Naive thymus-derived CD4-positive, alpha-beta T cell (primary cell): ENCODE measurements at places on chromosomes 13 and 19. TPM values are rescaled to one million over a fixed set of nuclear protein-coding genes. Genes with fewer than 3 reads are reported as not detected.

- no peak for DNase-seq
Measured at GRCh38 chr13:106752584-106753170, 184.7 kb upstream of the ARGLU1 start.

GRCh38 chr13:51562011-51562671 is 22.1 kb upstream of the WDFY2 start:
- DNase-seq = no peak

GRCh38 chr19:14972676-14973075 is 7.0 kb downstream of the SLC1A6 start:
- DNase-seq = no peak

DNA sequence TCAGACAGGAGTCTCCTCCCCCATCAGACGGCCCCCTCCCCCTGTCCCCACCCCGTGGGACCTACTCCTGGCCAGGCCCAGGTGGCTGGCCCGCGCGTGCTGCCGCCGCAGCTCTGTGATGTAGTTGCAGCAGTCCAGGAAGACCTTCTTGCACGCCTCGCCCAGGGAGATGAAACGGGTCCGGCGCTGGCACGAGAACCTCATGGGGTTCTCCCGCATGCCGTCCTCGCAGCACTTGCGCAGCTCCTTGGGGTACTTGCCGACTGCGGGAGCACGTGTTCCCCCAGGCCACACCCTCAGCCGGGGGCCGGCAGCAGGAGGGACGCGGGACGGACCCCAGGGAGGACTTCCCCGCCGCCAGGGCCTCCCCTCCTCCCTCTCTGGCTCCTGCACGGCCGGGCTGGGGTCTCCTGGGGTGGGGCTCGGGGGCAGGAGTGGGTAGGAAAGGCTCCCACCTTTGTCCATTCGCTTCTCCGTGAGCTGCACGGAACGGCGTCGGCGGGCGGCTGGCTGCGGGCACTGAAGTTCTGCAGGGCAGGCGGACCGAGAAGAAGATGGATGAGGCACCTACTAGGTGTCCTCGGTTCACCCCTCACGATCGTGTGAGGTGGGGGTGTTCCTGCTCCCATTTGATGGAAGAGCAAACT is 13.3 kb downstream of the C3 start:
- DNase-seq = no peak

The HIF3A gene
- polyA plus RNA-seq = not detected

GRCh38 chr19:40604647-40605215 is 3.6 kb downstream of the LTBP4 start:
- DNase-seq = no peak

DNA sequence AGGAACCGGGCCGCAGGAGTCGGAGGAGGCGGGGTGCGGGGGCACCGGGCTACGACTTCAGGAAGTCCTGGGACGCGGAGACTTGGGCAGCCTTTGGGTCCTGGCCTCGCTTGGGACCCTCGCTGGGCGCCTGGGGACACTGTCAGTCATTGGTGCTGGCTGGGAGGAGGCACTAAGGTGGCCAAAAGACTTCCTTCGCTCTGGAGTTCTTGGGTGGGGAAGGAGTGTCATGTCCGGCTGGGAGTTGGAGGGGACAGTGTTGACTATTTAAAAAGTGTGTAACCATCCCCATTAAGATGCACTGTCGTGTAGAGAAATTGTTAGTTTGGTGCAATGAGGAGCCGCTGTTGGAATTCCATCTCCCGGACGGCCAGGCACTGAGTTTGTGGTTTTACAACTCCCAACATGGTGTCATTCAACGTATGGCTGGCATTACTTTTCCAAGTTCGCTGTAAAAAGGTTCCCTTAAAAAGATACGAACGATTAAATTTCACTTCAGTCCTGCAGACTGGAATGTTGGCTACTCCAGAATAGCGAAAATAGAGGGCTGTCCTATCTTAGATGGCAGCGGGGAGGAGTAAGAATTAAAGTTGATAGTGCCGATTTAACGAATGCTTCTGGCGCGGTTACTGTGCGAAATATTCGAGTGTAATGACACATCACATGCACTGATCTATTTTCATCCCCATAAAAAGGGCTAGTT is 776 bp downstream of the DNAJC3 start:
- no peak for DNase-seq

DNA sequence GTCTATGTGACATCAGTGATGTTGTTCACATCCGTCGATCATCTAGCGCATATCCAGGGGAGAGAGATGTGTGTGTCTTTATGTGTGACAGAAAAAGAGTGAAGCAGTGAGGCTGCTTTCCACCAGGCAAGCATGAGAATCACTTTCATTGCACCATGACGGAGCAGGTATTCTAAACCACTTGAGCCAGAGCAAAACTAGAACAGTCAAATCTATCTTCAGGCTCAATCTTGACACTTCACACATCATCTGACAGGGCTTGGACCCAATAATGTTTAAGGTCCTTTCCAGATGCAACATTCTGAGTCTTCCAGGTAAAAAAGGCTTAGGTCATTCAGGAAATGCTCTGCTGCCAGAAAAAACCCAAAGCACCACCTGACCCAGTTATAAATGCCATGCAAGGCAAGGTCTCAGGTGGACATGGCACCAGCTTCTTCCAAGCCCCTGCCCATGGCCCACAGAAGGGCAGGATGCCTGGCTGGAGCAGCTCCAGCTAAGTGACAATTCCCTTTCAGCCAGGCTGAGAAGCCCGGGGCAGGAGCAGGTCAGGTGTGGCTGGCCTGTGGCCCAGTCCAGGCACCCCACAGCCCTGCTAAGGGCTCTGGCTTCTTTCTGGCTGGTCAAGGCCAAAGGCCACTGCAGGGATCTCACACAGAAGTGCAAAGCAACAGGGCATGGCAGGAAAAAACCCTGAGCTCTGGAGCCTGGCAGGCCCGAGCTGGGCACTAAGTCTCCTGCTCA is 5.0 kb downstream of the ELAVL1 start:
- DNase-seq = no peak

- no peak for DNase-seq
Measured at GRCh38 chr19:45161738-45162607, 1.2 kb upstream of the NKPD1 start.

GRCh38 chr19:1848399-1849131 is at the start of gene REXO1:
Gene REXO1 (minus strand): TSS chr19:1848483. CDS start chr19:1848358, 125 bp downstream.
- peak; percentile 96 for DNase-seq

GRCh38 chr13:75861786-75862185 is 225.7 kb downstream of the LMO7 start:
- DNase-seq = no peak

- no peak for DNase-seq
Measured at GRCh38 chr13:21796775-21797514, 126.1 kb downstream of the FGF9 start.

DNA sequence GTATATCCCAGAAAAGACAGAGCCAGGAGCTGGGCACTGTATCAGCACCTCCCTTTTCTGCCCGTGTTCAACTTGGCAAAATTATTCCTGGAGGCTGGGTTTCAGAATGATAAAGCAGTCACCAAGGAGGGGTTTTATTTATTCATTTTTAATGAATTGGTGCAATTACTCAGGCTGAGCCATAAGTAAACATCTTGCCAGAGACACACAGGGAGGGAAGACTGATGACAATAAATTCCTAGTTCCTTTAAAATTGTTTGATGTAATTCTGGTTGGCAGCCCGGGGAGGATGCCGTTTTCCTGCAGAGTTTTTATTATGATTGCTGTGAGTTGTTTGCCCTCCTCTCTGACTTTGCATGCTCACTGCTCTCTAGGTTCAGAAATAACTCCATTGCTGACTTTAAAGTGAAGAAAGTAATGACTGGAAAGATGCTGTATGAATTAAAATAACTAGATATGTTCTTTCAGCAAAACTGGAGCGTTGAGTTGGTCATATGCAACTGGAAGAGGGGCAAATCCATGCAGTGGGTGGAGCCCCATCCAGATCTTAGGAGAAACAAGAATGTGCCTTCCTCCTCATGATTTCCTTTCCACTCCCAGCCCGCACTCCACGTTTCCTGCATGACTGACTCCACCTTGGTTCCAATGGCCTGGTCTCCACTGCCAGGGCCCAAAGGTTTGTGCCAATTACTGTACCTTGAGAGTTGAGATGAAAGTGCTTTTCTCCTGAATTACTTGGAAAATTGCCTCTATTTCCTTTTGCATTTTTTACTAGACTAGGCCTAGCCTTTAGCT is 182.1 kb downstream of the RFC3 start:
- no peak for DNase-seq

DNA sequence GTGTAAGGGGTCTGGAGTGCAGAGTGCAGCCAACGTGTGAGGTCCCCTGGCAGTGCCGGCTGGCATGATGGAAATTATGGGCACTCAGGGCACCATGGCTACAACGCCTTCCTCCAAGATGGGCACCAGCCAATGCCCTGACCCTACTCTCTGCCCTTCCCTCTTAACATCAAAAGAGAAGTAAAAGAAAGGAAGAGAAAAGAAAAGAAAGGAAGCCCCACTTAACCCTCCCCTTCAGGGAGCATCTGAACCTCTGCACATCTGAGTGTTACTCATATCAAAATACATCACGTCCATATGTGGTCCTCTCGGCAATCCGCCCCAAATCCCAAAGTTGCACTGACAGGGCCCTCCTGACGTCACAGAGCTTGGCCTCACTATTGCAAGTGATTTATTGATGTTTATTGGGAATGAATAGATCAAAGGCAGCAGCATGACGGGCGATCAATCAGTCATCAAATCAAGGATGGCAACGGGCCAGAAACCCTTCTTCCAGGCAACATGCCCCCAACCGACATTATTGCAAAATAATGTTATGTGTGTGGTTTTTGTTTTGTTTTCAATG is 1.3 kb downstream of the TSHZ3 start:
- DNase-seq = no peak

GRCh38 chr13:38090913-38091312 is 221.3 kb upstream of the TRPC4 start:
- no peak for DNase-seq

- no peak for DNase-seq
Measured at GRCh38 chr19:38970664-38971532, 4.6 kb downstream of the FBXO17 start.

The C19orf73 gene
- 4.8 TPM for polyA plus RNA-seq

GRCh38 chr19:44112802-44113137 is 429 bp upstream of the ZNF225 start:
- DNase-seq = no peak

- DNase-seq = no peak
Measured at GRCh38 chr13:97382276-97382675, 51.7 kb upstream of the RAP2A start.

The FAM174C gene
- polyA plus RNA-seq = 78.8 TPM

The TGFBR3L gene
- not detected for polyA plus RNA-seq

DNA sequence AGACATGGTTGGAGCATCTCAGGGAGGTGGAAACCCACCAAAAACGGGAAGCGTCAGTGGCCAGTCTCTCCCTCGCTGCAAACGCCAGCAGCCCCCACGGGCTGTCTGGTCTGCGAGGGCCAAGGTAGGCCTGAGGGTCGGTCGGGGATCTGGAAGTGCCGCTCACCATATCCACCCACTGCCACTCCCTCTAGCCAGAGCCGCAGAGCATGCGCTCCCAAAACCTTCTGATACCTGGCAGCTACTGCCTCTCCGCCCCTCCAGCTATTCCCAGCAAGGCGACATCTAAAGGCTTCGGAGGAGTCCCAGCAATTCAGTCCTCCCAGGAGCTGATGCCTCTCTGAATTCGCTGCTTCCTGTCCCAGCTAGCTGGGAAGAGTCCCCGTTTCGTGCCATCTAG is 4.4 kb upstream of the FKRP start:
- no peak for DNase-seq

GRCh38 chr13:67577361-67577760 is 347.2 kb upstream of the PCDH9 start:
- DNase-seq = no peak

The NLRP5 gene
- polyA plus RNA-seq = not detected

DNA sequence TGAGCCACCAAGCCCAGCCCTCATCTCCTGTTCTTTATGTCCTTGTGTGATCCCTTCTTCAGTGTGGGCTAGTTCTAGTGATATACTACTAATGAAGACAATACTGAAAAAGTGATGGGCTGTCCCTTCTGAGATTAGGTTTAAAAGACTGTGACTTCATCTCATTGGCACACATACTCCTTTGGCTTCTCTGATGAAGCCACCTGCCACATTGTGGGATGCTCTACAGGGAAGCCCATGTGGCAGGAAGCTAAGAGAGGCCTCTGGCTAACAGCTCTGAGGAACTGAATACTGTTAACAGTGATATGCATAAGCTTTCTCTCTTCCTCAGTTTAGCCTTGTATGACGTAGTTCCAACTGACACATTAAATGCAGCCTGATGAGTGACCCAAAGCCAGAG is 13.6 kb downstream of the CSNK1A1L start:
- no peak for DNase-seq

- DNase-seq = no peak
Measured at GRCh38 chr13:24213932-24214331, 53.4 kb downstream of the SPATA13 start.

- no peak for DNase-seq
Measured at GRCh38 chr13:110293037-110293436, 13.9 kb downstream of the COL4A1 start.

The ZNF443 gene
- polyA plus RNA-seq = 3.9 TPM

DNA sequence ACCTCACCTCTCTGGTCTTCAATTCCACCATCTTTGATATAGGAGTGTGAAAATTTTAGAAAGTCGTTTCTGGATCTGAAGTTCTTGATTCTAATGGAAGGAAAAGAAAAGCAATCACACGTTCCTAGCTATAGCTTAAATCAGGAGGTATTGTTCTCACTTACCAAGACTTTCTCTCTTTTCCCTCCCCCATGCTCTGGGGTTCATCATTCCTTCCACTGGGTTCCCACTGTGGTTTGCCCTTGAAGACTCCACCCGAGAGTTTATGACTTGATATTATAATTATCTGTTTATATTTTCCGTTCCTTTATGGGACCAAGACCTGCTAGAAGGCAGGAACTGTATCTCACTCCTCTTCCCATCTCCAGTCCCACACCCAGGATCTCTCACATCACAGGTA is 76.6 kb downstream of the AKAP11 start:
- DNase-seq = no peak

- no peak for DNase-seq
Measured at GRCh38 chr13:46401432-46401831, 14.4 kb upstream of the RUBCNL start.

- DNase-seq = no peak
Measured at GRCh38 chr19:40862333-40862732, 12.1 kb upstream of the CYP2A6 start.

DNA sequence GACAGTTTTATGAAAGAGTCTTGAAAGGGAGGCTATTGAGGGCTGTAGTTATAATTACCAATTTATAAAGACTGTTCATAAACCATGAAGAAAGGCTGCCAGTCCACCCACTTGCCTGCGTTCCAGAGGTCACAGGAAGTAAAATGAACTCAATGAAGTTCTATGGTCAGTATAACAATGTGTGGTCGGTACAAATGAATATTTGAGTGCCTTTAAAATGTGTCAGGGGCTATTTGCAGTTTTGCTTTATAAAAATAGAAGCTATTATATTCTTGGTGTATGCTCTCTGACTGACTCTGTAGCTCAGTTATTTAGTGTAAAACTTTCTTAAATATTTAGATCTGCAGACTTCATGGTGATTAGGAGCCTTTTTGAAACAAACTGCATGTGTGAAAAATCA is 47.0 kb downstream of the ESD start:
- DNase-seq = no peak

The TEX26 gene
- polyA plus RNA-seq = not detected
